ENCODE measurements at places on chromosomes 3 and 15. TPM values are rescaled to one million over a fixed set of nuclear protein-coding genes. Genes with fewer than 3 reads are reported as not detected.

Gene CCR2
- not detected for total RNA-seq

Gene SPG11
- total RNA-seq, result 36.4 TPM

Gene LMAN1L
- total RNA-seq, result not detected

DNA sequence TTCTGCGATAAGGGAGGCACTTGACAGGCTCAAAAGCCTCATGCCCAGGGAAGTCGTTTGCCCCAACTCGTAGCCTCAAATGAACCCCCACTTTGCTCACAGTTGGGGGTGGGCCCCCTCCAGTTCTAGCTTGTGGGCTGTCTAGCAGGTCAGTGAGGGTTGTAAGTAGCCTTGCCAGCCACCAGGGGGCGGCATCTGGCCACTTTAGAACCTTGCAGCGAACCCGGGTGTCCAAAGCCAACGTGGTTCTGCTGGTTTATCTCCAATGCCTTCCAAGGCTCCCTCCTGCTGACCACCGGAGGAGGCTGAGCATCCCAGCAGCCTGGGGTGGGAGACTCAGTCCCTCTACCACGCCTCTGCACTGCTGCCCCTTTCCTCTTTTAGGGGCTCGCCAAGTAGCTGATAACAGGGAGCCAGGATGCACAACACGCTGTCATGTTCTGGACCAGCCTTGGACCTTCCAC is 9.2 kb upstream of the RBSN start:
- DNase-seq, result peak; percentile 88

DNA sequence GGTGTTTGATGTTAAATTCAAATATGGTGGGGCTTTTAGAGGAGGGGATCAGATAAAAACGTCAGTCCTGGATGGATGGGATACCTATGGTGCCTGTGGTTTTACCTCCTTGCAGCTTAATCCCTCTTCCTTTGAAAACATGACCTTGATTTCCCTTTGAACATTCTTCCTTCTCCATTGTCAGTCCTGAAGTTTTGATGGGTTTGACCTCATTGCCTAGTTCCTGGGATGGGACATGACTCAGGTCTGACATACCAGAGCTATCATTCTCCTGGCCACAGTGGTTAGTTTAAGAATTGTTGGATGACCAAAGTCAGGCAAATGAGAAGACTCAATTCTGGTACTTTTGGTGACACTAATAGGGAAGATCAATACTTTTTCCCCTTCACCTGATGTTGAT is 87.2 kb downstream of the PRICKLE2 start:
- DNase-seq, result no peak

GRCh38 chr15:55277715-55278114 is 11.9 kb downstream of the RAB27A start:
- no peak for DNase-seq

GRCh38 chr3:194503081-194503531 is 16.3 kb upstream of the ATP13A3 start:
- DNase-seq, result no peak

- no peak for DNase-seq
These were observed 577.3 kb upstream of the SEMA6D start for GRCh38 chr15:47139965-47140364.
